ENCODE measurements at places on chromosomes 7 and 10.

DNA sequence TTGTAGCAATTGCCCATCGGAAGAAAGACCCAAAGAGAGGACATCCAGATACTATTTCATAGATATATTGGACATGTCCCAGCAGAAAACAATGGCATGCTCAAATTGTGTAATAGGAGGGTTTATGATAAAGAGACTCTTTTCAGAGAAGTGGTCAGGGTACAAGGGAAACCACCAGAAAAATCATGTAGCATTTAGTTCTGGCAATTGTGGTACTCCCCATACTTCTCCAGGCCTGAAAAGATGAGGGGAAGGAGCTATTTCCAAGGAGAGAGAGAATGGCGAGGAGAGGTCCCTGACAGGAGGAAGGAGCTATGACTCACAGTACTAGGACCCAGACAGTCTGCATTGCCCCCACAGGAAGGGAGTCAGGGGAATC, 68.4 kb upstream of the ADO start:
- DNase-seq = no peak

DNA sequence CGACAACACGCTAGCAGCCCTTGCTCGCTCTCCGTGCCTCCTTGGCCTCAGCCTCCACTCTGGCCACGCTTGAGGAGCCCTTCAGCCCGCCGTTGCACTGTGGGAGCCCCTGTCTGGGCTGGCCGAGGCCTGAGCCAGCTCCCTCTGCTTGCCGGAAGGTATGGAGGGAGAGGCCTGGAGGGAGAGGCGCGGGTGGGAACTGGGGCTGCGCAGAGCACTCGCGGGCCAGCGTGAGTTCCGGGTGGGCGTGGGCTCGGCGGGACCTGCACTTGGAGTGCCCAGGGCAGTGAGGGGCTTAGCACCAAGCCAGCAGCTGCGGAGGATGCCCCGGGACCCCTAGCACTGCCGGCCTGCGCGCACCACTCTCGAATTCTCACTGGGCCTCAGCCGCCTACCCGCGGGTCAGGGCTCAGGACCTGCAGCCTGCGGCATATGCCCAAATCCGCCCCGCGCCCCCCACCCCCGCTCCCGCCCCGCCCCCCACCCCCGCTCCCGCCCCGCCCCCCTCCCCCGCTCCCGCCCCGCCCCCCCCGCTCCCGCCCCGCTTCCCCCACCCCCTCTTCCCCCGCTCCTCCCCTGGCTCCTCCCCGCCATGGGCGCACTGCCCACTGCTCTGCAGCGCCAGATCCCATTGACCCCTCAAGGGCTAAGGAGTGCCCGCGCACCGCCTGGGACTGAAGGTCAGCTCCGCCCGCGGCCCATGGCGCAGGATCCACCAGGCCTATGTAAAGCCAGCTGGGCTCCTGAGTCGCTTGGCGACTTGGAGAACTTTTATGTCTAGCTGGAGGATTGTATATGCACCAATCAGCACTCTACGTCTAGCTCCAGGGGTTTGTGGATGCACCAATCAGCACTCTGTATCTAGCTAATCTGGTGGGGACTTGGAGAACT, 15.9 kb upstream of the ACBD5 start:
- no peak for DNase-seq

DNA sequence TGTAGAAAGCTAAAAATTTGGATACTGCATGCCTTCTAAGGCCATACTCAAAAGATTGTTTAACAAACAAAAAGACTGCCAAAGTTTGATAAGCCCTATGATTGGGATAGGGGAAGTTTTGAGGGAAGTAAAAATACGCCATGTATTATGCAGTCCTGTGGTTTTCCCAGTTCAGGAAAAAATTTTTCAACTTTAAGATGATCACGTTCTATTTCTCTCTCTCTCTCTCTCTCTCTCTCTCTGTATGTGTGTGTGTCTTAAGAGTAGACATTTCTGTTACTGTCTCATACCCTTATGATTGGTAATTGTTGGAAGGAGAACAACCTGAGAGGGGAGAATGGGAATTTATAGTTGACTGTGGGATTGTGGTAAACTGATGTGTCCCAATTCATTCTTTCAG, 69.1 kb upstream of the CYP26C1 start:
- DNase-seq = no peak

DNA sequence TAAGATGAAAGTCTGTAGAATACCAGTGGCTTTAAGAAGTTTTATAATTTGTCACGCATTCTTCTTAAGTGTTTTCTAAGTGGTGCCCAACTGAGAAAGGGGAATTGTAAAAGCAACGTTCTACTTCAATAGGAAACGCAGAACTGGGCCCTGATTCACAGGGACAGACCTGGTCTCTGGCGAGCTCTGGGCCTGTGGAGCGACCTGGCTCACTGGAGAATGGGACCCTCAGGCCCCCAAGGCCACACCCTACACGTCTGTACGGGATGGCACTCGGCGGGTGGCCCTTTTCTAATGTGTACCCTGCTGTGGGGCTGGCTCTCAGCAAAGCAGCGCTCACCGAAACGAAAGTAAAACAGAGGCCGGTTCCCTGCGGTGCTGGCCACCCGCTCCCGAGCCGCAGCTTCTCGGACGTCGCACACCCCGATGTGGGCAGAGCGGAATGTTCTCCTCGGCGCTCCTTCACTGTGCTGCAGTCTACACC, 205.0 kb downstream of the DIP2C start:
- no peak for DNase-seq

- no peak for DNase-seq
These were observed 75.1 kb upstream of the GNA12 start for GRCh38 chr7:2919256-2919655.

- DNase-seq = peak; percentile 9
These were observed 89.9 kb downstream of the CDH23 start for GRCh38 chr10:71486484-71487114.

- no peak for DNase-seq
These were observed 12.1 kb downstream of the BRAT1 start for GRCh38 chr7:2542916-2543871.

DNA sequence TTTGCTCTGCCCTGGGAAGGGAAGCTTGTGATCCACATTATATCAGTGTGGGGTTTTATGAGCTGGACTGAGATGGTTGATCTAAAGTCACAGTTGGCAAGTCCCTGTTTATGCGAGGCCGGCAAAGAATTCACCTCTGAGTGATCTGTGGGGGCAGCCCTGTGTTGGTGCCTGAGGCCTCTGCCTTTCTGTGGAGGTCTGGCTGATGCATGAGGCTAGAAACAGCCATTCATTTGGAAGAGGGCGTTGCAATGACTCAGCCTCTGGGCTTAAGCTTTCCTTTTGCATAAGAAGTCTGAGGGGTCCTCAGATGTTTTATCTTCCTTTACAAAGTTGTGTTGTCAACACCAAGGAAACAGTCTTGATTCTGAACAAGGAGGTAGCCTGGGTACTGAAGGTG, 126.9 kb downstream of the MGMT start:
- no peak for DNase-seq

GRCh38 chr10:122029499-122030199, 40.7 kb downstream of the TACC2 start:
- DNase-seq = no peak

DNA sequence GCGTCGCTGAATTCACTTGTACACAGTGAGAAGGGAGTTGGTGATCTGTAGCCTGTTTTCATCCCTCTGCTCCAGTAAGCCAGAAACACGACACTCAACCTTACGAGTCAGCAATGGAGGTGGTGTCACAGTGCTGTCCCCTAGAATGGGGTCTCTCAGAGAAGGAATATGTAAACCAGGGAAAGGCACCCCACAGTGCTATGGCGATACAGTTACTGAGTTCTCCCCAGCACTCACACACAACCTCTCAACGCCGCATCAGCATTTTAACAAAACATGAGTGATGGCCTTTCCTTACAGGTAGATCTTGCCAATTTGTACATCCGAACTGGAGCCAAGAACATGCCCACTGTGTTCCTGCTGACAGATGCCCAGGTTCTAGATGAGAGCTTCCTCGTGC, 196.3 kb downstream of the CDCA7L start:
- DNase-seq = no peak

DNA sequence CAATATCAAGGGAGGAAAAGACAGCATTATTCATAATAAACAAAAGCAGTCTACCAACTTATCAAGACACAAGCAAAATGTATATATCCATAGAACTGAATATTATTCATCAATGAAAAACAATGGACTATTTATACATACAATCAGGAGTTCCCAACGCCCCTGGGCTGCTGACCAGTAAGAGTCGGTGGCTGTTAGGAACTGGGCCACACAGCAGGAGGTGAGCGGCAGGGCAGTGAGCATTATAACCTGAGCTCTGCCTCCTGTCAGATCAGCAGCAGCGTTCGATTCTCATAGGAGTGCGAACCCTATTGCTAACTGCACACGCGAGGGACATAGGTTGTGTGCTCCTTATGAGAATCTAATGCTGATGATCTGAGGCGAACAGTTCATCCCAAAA, 71.7 kb upstream of the GPR22 start:
- no peak for DNase-seq

DNA sequence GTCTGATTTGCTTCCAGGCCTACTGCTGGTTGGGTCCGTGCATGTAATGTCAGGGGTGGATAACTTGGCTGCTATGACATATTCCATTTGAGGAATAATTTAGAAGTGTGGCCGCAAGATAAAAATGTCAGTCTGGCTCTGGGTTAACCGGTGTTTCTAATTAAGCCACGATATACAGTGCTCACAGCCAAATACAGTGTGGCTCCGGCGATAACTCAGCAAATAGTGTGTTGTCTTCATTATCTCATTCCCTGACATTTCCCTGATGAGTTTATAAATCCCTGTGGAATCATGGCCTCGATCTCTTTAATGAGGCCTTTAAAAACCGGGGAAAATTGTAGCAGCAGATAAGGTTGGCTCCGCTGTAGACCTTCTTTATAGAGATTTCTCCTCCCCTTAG, 1125.0 kb downstream of the TYW1 start:
- no peak for DNase-seq

DNA sequence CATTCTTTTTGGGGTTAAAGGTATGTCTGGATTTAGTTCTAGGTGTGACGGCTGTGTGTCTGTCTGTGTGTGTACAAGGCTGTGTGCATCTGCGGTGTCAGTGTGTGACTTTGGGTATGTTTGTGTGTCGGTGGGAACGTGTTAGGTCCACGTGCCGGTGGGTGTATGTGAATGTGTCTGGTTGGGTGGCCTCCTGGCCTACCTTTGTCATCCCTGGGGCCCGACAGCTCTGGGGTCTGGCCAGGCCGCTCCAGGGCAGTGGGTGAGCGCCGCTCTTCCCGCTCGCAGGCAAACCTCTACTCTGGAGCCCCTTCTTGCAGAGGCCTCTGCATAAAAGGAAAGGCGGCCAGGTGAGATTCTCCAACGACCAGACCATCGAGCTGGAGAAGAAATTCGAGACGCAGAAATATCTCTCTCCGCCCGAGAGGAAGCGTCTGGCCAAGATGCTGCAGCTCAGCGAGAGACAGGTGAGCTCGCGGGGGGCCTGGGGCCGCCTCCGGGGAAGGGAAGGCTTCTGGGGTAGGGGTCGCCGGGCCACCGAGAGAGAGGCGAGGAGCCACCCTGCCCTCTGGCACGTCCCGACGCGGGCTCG, 2.4 kb downstream of the HHEX start:
- no peak for DNase-seq

DNA sequence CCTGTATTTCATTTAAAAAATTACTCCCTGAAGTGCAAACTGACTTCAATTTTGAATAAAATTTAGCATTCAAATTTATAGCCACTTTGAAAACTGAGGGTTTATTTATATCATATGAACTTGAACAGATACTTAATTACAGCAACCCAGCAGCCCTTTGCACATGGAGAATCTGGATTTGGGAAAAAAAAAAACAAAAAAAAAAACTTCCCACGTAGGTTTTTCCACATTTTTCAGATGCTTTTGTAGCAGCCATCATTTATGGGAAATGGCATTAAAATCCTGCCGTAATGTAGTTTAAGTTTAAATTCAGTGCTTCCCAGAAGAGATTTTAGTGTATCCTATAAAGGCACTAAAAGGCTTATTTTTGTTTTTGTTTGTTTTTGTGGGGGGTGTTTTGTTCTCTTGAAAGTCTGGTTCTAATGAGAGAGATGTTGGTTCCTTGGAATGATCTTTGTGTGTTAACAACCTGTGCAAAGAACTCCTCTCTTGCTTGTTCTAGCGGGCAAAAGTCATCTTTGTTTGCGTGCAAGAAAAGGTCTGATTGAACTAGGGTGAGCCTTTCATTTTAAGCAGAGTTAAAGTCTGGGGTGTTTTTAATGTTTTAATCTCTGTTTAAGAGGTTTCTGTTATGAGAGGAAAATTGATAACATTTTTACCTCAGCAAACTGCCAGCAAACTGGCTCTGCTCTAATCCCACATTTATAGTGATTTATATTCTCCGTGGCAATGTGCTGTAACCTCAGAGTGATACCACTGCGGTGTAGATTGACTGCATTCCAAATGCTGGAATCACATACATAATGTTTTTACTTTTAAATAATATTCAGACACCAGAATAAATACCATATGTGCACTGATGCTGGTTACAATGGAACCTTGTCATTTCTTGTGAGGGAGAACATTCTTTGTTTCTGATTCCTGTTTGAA, 105.5 kb downstream of the WNT2 start:
- no peak for DNase-seq

DNA sequence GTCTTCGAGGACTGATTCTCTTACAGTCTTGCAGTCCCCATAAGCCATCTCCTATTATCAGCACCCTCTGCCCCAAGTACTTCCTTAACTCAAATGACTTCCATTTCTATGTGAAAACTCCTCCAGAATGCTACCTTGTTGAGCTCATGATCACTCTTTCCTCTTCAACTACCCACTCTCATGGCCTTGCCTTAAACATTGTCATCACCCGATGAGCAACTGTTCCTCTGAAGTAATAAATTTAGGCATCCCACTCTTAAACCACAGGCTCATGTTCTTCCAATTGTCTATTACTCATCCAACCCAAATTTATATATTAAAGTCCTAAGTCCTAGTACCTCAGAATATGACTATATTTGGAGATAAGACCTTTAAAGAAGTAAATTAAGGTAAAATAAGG, 152.9 kb downstream of the C1GALT1 start:
- no peak for DNase-seq

GRCh38 chr10:119306514-119306951, 99.2 kb downstream of the GRK5 start:
- DNase-seq = peak; percentile 54

GRCh38 chr7:6384327-6384726, 63.4 kb downstream of the DAGLB start:
- DNase-seq = no peak

DNA sequence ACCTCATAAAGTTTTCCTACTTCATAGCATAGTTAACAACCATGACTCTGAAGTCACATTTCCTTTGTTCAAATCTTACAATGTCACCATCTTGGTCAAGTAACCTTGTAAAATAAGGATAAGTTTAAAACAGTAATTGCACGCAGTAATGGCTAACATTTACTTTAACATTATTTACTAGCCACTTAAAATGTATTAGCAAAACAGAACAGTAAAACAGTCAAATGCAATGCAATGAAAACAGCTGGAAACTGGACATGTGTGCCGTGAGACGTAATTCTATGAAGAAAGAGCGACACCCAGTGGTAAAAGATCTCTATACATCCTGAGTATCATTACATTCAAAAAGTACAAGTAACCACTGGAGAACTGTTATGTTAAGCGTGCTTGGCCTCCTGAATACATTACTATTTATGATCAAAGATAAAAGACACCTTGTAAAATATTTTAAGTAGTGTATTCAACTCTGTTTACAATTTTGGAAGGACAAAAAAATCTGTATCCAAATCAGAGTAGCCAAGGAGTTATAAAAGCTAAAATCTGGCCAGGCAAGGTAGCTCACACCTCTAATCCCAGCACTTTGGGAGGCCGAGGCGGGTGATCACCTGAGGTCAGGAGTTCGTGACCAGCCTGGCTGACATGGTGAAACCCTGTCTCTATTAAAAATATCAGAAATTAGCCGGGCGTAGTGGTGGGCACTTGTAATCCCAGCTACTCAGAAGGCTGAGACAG, 27.2 kb downstream of the ATE1 start:
- no peak for DNase-seq

GRCh38 chr7:125828153-125828700, 898.6 kb upstream of the POT1 start:
- no peak for DNase-seq

Measured in stimulated activated CD8-positive, alpha-beta memory T cell treated with anti-CD3 and anti-CD28 coated beads, Interleukin-4, amount 100 ng/mL, for 4 hours (primary cell).